ENCODE measurements at places on chromosomes 4 and X.
A peak's percentile ranks its signal among the peaks of the same experiment; 100 is the strongest.

DNA sequence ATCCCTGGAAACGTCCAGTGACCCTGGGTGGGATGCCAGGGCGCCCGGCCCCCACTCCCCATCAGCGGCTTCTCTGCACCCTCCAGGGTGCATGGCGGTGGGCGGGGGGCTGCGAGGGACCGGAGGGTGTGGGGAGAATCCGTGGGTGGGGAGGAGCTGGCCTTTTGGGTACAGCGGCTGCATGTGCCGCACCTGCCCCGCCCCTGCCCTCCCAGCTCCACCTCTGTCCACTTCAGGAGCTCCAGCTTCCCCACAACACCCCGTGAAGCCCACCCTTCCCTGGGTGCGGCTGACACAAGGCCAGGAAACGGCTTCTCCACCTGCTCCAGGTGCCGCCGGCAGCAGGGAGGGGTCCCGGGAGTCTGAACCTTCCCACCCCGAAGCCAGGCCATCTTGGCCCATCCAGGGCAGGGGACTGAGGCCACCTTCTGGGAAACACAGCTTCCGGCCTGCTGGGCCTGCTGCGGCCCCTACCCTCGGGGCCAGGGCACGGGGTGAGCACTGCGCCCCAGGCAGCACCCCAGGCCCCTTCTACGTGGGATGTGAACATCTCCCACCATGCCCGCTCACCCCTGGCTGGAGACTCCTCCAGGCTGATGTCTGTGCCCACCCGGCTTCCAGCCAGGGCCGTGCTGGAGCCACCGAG lies 34.6 kb downstream of the CPLX1 start:
- DNase-seq = no peak

GRCh38 chrX:29518100-29518499 lies 697.3 kb upstream of the MAGEB2 start:
- no peak for DNase-seq

DNA sequence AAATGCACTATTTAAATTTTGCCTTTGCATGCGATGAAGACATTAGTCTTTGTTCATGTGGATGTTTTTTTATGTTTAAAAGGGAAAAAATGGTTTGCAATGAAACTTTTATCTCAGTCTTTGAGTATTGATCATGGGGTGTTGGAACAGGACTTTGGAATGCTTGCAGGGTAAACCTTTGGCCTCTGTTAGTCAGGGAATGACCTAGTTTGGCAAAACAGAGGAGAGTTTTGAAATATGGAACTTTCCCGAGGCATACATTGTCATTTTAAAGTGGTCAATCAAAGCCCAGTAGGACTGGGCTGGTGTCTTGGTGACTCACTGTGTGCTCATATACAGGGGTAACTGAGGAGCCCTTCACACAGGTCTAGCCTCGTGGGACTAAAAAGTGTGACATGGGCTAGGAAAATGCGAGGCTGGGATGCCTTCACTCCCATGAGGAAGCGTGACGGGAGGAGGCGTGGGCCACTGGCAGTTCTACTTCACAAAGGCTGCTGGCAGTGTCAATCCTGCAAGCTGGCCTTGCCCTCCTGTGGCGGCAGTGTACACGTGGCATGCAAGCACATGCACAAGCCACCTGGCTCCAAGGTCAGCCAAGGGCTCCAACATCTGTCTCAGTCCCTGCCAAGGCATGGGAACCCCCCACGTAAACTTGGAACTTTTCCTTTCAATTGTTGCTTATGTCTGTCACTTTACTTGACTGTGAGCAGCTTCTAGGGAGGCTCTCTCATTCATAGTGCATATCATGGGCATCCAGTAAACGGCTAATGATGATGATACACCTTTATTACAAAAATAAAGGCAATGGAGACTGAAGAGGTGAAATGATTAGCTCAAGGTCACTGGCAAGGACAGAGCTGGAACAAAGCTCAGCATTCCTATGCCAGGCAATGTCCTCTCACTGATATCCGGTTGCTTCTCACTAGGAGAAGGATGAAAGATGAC lies 5.2 kb upstream of the F11 start:
- DNase-seq = no peak

DNA sequence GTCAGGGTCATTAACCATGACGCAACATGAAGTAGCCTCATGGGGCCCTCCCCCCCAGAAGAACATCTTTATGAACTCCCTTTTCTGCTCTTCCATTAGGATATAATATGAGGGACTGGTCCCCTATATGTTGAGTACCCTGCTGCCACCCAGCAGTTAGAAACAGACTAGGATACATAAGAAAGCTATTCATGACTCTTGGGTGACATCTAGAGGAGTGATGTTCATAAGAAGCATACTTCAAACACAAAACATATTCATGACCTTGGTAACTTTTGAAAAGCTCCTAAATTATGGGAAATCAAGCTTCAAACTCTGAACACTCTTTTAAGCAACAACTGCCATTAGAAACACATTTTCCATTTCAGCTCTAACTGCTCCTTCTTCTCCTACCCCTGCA lies 155.2 kb upstream of the SPIN4 start:
- no peak for DNase-seq

DNA sequence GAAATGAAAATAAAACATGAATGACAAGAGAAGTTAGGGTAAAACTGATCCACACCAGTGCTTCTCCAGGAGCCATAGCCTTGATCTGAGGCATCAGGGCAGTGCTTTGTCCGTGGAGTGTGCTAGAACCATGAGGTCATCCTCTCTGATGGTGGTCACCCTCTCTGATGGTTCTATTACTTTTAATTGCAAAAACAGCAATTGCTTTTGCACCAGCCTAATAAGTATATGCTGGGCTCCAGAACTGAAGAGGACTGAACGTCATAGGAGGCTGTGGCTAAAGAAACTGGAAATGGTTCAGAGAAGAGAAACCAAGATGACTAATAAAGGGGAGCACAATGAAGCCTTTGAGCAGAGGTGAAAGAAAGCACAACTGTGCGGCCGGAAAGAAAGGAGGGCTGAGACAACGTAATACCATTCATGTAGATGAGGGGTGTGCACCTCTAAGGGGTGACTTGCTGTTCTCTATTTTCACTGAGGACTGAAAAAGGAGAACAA lies 17.0 kb upstream of the TMEM154 start:
- peak; percentile 89 for DNase-seq

- no peak for DNase-seq
Measured at GRCh38 chr4:47551682-47552081, 66.6 kb downstream of the ATP10D start.

GRCh38 chrX:71095981-71096759 lies 519 bp downstream of the FOXO4 start:
- DNase-seq = no peak

- no peak for DNase-seq
Measured at GRCh38 chr4:3472411-3473141, 9.5 kb downstream of the DOK7 start.

- no peak for DNase-seq
Measured at GRCh38 chr4:69830560-69831269, 29.2 kb downstream of the SULT1E1 start.

- DNase-seq = no peak
Measured at GRCh38 chr4:158299459-158300007, 89.2 kb downstream of the TMEM144 start.

DNA sequence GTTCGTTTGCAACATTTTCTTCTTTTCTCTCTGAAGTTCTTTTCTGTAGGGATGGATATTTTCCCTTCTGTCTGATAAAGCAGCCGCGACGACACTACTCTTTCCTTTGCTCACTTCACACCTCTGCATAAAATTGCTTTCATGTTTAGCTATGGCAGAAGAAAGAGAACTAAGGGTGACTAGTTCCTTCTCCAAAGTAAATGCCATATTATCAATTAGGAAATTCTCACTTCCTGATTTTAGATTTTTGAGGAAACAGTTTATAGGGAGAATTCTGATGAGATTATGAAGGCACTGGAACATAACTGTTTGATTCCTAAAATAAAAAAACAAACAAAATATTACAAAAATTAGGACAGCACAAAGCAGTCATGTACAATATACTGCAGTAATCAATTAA lies 29.2 kb downstream of the FANCB start:
- no peak for DNase-seq

DNA sequence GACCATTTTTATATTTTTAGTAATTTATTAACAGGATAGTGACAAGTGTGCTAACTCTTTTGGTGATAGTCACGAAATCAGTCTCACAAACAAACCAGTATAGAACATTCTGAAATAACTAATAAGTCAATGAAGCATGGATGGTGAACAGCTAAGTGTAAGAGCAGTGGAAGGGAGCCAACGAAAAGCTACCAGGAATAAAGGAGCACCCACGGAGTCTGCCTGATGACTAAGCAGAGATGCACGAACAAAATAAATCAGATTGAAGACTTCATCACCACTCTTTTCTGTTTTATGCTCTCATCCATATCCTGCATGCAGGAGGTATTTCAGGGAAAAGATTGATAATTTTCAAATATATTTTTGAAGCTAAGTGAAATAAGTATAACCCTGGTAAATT lies 891.1 kb upstream of the HS3ST1 start:
- DNase-seq = no peak

- no peak for DNase-seq
Measured at GRCh38 chr4:163344147-163345125, 744 bp downstream of the NPY5R start.

DNA sequence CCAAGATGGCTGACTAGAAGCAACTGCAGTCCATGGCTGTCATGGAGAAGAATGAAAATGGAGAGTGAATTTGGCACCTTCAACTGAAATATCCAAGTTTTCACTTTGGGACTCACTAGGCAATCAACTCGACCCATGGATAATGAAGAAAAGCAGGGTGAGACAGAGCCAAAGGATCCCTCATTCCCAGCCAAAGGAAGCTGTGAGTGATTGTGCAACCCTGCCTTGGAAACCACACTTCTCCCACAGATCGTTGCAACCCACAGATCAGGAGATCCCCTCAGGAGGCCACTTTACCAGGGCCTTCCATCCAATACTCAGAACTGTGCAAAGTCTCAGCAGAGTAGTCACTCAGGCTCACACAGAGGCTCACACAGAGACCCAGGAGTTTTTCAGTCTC lies 4.5 kb downstream of the CFAP299 start:
- no peak for DNase-seq

Data from activated CD4-positive, alpha-beta T cell treated with anti-CD3 and anti-CD28 coated beads, Interleukin-2, amount 50 U/mL, for 16 hours (primary cell).